GM06990 (cell line): ENCODE measurements at places on chromosomes 7 and 10.

- no peak for DNase-seq
Measured at GRCh38 chr10:130337696-130338635, 201.8 kb downstream of the GLRX3 start.

- DNase-seq, result no peak
Measured at GRCh38 chr10:93541402-93542357, 24.8 kb upstream of the FFAR4 start.

DNA sequence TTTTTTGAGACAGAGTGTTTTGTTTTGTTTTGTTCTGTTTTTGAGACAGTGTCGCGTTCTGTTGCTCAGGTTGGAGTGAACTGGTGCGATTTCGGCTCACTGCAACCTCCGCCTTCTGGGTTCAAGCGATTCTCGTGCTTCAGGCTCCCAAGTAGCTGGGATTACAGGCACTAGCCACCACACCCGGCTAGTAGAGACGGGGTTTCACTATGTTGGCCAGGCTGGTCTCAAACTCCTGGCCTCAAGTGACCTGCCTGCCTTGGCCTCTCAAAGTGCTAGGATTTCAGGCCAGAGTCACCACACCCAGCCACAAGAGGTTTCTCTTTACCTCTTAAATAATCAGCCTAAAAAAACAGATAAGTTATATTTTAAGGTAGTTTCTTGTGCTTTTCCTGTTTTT, 8.7 kb upstream of the ARHGAP12 start:
- DNase-seq, result no peak

- no peak for DNase-seq
Measured at GRCh38 chr7:43362652-43363034, 220.3 kb upstream of the STK17A start.

GRCh38 chr7:25861601-25862260, 290.3 kb upstream of the NFE2L3 start:
- no peak for DNase-seq

DNA sequence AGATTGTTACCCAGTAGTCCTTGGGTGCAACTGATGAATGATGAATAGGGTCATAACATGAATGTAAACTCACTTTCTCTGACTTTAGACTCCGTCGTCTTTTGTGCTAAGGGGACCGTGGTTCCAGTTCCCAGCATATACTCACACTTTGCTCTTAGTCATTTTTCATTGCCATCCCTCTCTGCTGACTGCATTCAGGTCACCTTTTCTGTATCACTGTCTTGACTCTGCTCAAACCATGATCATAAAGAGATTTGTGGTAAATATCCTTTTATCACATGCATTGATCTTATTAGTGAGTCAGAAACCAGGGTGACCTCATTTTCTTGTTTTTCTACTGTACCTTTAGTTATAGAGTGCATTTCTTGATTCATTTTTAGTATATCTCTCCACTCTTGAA, 141.1 kb upstream of the AGR3 start:
- no peak for DNase-seq
